ENCODE measurements at places on chromosomes 16 and 17.

- H3K36me3 ChIP-seq, result no peaks in the 10 kb centered on the region
- H3K27me3 ChIP-seq, result peaks cover 13% of the 10 kb centered on the region
- peaks cover 3% of the 10 kb centered on the region for H3K4me1 ChIP-seq
- no peak for DNase-seq
- H3K4me3 ChIP-seq, result no peak overlapping the region
- H3K27ac ChIP-seq, result no peak overlapping the region
Observed at GRCh38 chr16:5064915-5065314, 841 bp downstream of the C16orf89 start.

DNA sequence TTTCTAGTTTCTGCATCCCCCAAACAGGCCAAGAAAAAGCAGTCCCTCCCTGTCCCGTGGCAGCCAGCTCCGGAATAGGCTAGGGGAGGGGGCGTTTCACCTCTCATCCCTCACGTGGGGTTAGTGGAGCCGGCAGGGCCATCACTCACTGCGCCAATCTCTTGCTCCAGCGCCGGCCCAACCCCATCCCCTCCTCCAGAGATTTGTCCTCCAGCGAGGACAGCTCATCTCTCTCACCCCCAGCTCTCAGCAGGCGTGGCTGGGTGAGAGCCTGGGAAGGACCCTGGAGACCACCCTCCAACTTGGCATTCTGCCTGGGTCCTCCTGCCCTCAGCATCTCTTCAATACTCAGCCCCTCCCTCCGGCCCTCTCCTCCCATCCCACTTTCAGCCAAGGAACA, 74.1 kb downstream of the TMEM132E start:
- H3K36me3 ChIP-seq, result no peaks in the 10 kb centered on the region
- H3K27ac ChIP-seq, result no peak overlapping the region
- DNase-seq, result no peak
- H3K4me3 ChIP-seq, result no peak overlapping the region
- no peaks in the 10 kb centered on the region for H3K4me1 ChIP-seq

- no peak overlapping the region for H3K27ac ChIP-seq
- H3K4me3 ChIP-seq, result no peak overlapping the region
- no peak for DNase-seq
Observed at GRCh38 chr16:54493061-54493460, 206.5 kb upstream of the IRX3 start.

DNA sequence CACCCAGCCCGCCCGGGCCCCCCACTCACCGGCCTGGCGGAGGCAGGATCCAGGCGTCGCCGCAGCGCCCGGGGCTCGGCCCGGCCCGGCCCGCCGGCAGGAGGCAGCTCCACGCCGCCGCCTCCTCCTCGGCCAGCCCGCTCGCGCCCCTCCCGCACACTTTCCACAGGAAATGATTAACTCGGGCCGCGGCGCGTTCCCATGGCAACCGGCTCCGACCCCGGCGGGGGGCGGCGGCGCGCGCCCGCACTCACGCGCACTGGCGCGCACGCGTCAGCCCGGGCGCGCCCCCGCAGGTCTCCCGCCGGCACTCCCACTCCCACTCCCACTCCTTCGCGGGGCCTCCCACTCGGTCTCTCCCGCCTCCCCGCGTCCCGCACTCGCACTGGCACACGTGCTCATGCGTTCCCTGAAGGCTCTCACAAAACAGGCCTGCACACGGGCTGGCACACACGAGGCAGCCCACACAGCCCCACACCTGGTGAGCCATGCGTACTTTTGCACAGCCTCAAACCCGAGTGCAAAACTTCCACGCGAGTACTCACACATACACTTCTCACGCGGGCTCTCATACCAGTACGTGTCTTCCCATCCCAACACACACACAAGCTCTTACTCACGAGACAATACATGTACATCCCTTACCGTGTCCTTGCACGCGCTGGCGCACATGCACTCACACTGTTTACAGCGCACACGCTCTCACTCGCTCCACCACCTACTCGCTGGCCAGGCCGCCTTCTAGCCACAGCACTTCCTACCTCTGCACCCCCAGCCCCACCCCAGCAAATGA, at the start of gene KIFC3:
Gene KIFC3 (minus strand): TSS at position 151 of the 793 bp plus-strand sequence. CDS start 4,248 bp downstream, outside the sequence.
- H3K4me3 ChIP-seq, result peak within 1 kb of the TSS; percentile 93
- peak within 1 kb of the TSS; percentile 71 for H3K27ac ChIP-seq
- DNase-seq, result no peak
- peaks cover 18% of the 10 kb centered on the region for H3K4me1 ChIP-seq
- H3K27me3 ChIP-seq, result peaks cover 31% of the 10 kb centered on the region
- peaks cover 4% of the 10 kb centered on the region for H3K36me3 ChIP-seq

DNA sequence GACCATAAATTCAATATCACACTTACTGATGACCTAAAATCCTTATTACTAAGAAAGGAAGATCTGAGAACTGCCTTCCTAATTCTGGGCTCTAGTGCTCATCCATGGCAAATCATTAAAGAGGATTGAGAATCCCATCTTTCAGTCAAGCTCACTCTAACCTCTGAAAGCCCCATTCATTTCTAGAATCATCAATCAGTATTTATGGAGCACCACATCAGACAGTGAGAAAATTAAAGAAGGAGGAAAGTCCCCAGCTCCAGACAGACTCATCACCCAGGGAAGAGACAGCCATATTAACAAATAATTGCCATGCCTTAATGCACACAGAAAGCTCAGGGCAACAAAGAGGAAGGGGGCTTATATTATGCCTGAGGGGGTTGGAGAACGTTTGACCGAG, 256.1 kb upstream of the SOX9 start:
- no peak for DNase-seq
- H3K36me3 ChIP-seq, result no peaks in the 10 kb centered on the region
- no peaks in the 10 kb centered on the region for H3K27me3 ChIP-seq
- H3K4me1 ChIP-seq, result no peaks in the 10 kb centered on the region
- no peak overlapping the region for H3K4me3 ChIP-seq

GRCh38 chr17:68394608-68395331, 62.5 kb downstream of the WIPI1 start:
- H3K27me3 ChIP-seq, result no peaks in the 10 kb centered on the region
- DNase-seq, result no peak
- peaks cover 9% of the 10 kb centered on the region for H3K36me3 ChIP-seq
- H3K4me3 ChIP-seq, result no peak overlapping the region

DNA sequence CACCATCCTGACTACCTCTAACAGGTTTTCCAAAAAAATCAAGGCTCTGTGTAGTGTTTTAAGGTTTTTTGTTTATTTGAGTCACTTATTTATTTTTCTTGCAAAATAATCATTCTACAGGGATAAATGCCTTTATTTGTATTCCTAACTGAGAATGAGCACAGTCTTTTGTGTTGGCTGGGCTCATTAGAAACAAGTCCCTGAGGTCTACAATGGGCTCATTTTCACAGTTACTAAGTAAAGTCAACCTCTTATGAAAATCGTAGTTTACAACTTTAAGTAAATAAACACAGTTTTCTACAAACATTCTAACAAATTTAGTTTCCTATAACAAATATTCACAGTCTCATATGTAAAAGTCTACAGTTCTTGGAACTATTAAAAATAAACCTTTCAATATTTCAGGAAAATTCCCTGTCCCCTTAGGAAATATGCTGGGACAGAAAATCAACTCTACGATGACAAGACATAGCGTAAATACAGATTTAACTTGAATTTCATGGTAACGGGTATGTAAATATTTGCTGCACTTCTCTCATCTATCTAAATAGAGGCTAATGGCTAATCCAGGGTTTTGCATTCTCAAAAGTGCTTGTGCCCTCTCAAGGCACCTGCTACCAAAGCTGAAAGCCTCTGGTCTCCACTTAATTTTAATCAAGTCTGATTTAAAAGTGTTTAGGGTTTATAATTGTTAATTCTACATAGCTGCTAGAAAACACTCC, 31.5 kb upstream of the CDH5 start:
- no peaks in the 10 kb centered on the region for H3K4me1 ChIP-seq
- no peak overlapping the region for H3K27ac ChIP-seq
- no peak for DNase-seq

- peaks cover 14% of the 10 kb centered on the region for H3K4me1 ChIP-seq
- DNase-seq, result no peak
- no peaks in the 10 kb centered on the region for H3K36me3 ChIP-seq
- H3K27me3 ChIP-seq, result no peaks in the 10 kb centered on the region
- H3K27ac ChIP-seq, result peak overlapping the region; percentile 76
Observed at GRCh38 chr17:63841350-63842172, 924 bp downstream of the SMARCD2 start.

- no peak for DNase-seq
- no peak overlapping the region for H3K27ac ChIP-seq
- H3K27me3 ChIP-seq, result no peaks in the 10 kb centered on the region
Observed at GRCh38 chr17:44408786-44409185, 19.3 kb upstream of the ITGA2B start.

- no peak for DNase-seq
- peaks cover 3% of the 10 kb centered on the region for H3K4me1 ChIP-seq
- H3K27me3 ChIP-seq, result peaks cover 15% of the 10 kb centered on the region
- peaks cover 2% of the 10 kb centered on the region for H3K36me3 ChIP-seq
- H3K27ac ChIP-seq, result no peak overlapping the region
Observed at GRCh38 chr16:87626905-87627304, 24.6 kb downstream of the JPH3 start.

GRCh38 chr16:70529051-70529777, 5.6 kb downstream of the SF3B3 start:
- no peak overlapping the region for H3K4me3 ChIP-seq
- no peaks in the 10 kb centered on the region for H3K27me3 ChIP-seq
- DNase-seq, result no peak
- H3K4me1 ChIP-seq, result peaks cover 26% of the 10 kb centered on the region
- peaks cover 31% of the 10 kb centered on the region for H3K36me3 ChIP-seq
- peak overlapping the region; percentile 60 for H3K27ac ChIP-seq

- no peak overlapping the region for H3K27ac ChIP-seq
- no peak overlapping the region for H3K4me3 ChIP-seq
- H3K4me1 ChIP-seq, result no peaks in the 10 kb centered on the region
- DNase-seq, result no peak
- peaks cover 1% of the 10 kb centered on the region for H3K36me3 ChIP-seq
Observed at GRCh38 chr16:75065521-75066149, 50.9 kb downstream of the LDHD start.

GRCh38 chr16:424623-425081, 797 bp upstream of the RAB11FIP3 start:
- peak overlapping the region; percentile 93 for H3K4me3 ChIP-seq
- H3K36me3 ChIP-seq, result no peaks in the 10 kb centered on the region
- H3K27ac ChIP-seq, result no peak overlapping the region
- peaks cover 4% of the 10 kb centered on the region for H3K27me3 ChIP-seq

- H3K27ac ChIP-seq, result no peak overlapping the region
- peaks cover 18% of the 10 kb centered on the region for H3K27me3 ChIP-seq
- H3K4me1 ChIP-seq, result peaks cover 7% of the 10 kb centered on the region
- no peak for DNase-seq
- H3K36me3 ChIP-seq, result no peaks in the 10 kb centered on the region
Observed at GRCh38 chr17:74369221-74369620, 1.9 kb downstream of the GPR142 start.

DNA sequence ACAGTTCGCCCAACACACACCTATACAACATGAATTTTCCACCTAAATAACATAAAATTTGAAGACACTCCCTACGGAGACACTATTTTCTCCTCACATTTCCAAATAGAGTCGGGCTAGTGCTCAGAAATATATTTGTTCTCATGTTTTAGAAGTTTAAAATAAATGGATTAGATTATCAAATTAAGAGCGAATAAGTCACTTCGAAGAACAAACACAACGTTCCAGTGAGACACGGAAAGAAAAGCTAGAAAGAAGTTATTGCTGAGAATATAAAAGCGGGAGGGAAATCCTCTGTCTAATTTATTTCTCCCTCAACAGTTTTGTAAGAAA, 2.0 kb upstream of the HS3ST3B1 start:
- H3K4me1 ChIP-seq, result peaks cover 24% of the 10 kb centered on the region
- no peaks in the 10 kb centered on the region for H3K36me3 ChIP-seq
- peaks cover 35% of the 10 kb centered on the region for H3K27me3 ChIP-seq
- no peak overlapping the region for H3K4me3 ChIP-seq

DNA sequence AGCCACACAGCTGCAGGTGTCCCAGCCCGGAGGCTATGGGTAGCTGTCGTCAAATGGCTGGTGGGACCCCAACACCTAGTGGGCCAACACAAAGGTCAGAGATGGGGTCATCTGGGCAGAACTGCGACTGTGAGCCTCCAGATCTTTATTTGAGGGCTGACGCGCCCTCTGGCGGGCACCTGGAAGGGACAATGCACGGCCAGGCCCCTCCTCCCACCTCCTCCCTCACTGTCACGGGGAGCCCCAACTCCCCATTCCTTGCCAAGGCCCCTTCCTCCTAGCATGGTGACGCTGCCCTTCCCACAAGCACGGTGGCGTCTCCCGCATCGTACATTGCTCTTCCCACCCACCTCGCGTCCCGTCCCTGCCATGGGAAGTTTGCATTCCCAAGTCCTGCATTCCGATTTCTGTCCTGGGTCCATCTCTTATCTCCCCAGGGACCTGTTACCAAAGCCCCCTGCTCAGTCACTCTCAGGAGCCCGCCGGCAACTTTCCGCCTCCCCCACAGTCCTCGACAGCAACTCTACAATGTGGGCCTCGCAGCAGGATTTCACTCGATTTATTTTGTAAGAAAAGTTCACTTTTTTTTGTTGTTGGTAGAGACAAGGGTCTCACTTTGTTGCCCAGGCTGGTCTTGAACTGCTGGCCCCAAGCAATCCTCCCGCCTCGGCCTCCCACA, 1.0 kb downstream of the TLE7 start:
- no peaks in the 10 kb centered on the region for H3K36me3 ChIP-seq
- H3K27me3 ChIP-seq, result peaks cover 10% of the 10 kb centered on the region
- H3K4me3 ChIP-seq, result no peak overlapping the region
- no peaks in the 10 kb centered on the region for H3K4me1 ChIP-seq
- DNase-seq, result no peak
- H3K27ac ChIP-seq, result no peak overlapping the region

Measured in memory B cell (primary cell).